Activated T-cell treated with anti-CD3 and anti-CD28 coated beads, Interleukin-2, amount 50 U/mL, for 72 hours (primary cell): ENCODE measurements at places on chromosomes 2 and 18.
A peak's percentile ranks its signal among the peaks of the same experiment; 100 is the strongest.

- no peak for DNase-seq
Observed at GRCh38 chr18:42182728-42183700, 228.0 kb downstream of the PIK3C3 start.

- DNase-seq, result no peak
Observed at GRCh38 chr18:5824370-5824984, 70.8 kb downstream of the TMEM200C start.

- DNase-seq, result no peak
Observed at GRCh38 chr2:45134726-45135125, 125.5 kb upstream of the SIX2 start.

- no peak for DNase-seq
Observed at GRCh38 chr2:165067643-165068486, 112.5 kb upstream of the SLC38A11 start.

DNA sequence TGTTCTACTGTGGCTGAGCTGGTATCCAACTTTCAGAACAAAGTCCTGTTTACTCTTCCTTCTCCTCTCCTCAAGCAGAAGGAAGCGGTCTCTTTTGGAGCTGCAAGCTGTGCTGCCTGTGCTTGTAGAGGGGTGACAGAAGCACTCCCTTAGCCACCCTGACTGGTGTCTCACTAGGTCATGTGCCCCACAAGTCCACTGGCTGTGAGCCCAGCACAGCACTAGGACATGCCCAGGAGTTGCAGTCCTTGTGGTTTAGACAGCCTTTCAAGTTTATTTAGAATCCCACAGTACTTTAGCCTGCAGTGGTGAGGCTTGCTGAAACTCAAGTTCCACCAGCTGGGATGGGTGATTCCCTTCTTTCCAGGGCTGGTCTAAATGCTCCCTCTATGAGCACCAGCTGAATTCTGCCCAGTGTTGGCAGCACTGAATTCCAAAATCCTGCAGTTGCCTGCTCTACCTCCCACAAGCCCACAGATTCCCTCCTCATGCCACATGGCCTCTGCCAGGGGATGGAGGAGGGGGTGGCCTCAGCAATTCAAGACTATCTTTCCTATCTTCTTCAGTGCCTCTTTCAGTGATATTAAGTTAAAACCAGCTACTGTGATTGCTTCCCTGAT is 61.2 kb downstream of the CCDC85A start:
- DNase-seq, result no peak

DNA sequence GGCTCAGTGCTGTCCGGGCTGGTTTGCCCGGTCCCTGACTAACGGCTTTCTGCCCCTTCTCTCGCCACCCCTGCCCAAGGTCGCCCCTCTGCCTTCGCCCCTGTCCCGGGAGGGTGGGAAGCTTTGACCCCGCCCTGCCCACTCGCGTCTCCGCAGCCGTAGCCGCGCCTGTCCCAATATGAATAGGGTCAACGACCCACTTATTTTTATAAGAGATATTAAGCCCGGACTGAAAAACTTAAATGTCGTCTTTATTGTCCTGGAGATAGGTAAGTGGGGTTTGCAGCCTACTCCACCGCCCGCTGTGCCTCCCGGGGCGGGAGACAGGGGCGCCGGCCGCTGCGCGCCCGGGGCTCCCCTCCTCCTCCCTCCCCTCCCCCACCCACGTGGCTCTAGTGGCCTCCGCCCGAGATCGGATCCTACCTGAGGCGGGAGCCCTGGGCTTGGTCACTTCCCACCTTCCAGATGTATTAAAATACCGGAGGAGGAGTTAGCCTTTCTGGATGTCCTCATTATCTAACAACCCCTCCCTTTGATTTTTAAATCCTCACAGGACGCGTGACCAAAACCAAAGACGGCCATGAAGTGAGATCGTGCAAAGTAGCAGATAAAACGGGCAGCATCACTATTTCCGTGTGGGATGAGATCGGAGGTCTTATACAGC is 633 bp downstream of the NABP1 start:
- DNase-seq, result no peak

- peak; percentile 72 for DNase-seq
Observed at GRCh38 chr2:239264838-239265651, 135.8 kb downstream of the HDAC4 start.

- peak; percentile 66 for DNase-seq
Observed at GRCh38 chr2:20635675-20636584, 15.0 kb downstream of the HS1BP3 start.

DNA sequence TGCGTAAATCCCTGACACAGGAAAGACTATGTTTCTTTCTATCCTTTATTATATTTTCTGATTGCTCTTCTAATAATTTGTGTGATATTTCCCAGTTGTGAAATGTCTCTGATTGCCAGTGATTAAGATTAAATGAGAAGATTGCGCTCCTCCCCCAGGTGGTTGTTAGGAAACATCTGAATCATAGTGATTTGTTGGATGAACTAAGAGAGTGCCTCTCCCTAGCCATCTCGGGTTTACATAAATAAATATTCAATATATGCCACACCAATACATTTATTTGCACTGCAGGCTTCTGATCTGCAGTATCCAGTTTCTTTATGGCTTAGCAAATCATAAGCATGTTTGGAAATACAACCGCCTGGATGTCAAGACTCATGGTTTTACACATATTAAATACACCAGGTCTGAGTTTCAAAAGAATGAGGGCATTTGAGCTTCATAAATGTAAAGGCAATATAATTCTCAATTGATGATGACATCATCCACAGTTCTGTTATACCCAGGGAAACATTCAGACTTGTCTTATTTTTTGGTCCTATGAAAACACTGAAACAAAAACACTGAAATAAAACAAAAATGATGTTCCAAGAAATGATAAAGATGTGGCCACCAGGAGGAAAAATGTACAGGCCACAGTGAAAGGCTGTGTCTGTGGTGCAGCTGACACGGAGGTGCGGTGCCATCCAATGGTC is 826.7 kb upstream of the ACVR2A start:
- DNase-seq, result no peak

- no peak for DNase-seq
Observed at GRCh38 chr2:228942856-228943255, 328.2 kb downstream of the PID1 start.

GRCh38 chr2:19408592-19408991 is 50.2 kb upstream of the OSR1 start:
- DNase-seq, result no peak

GRCh38 chr2:23487735-23488492 is 102.9 kb downstream of the KLHL29 start:
- peak; percentile 42 for DNase-seq

DNA sequence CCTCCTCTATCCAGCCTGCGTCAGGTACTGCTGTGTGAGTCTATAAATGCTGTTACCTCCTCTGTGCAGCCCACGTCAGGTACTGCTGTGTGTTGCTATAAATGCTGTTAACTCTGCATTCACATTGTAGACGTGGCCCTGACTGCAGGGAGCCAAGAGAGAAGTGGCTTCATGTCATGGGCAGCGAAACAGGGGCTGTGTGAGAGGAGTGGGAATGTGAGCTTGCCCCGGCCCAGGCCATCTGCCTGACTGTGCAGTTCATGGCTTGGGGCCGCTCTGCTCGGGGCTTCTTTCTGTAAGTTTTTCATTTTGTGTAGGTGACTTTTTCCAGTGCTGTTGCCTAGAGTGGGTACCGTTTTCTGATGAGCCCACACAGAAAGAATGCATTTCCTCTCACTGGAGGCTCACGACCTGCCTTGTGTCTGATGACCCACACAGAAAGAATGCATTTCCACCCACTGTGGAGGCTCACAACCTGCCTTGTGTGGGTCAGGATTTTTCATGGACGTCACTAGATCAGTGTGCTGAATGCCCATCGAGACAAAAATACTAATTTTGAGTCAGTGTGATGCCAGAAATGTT is 104.5 kb downstream of the SNTG2 start:
- no peak for DNase-seq

DNA sequence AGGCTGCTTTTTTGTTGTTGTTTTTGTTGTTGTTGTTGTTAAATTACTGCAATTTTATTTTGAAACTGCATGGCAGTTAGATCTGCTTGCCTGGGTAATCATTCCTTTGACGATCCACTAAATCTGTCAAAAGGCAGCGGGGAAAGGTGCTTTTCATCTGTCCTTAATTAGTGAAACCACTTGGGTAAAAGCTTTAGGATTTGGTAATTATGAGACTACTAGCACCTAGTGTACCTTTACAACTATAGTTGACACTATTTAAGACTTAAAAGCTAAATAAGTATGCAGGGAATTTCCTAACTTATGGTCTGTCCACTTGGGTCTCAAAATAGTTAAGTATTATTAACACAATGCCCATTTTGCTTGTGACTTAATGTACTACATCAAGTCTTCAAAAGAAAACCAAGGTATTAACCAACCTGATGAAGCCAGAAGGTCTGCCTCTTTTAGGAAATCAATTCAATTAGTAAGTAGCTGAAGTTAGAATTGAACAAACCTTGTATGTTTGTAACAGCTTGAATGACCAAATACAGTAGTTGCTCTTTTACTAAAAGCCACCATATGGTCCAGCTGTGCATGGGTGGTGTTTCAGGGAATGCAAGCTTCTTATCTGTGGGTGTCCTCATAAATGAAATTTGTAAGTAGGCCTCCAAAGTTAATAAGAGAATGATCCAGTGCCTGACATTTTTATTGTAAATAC is 44.8 kb downstream of the NAB1 start:
- DNase-seq, result no peak

DNA sequence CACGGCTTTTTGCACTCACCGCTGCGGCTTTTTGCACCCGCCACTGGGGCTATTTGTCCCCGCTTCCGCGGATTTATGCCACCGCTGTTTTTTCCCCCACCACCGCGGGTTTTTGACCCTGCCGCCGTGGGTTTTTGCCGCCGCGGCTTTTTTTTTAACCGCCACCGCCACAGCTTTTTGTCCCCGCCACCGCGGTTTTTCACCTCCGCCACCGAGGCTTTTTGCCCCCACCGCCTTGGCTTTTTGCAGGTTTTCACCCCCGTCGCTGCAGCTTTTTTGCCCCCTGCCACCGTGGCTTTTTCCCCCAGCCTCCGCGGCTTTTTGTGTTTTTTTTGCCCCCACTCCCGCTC is 2796.7 kb upstream of the TEKT4 start:
- no peak for DNase-seq

DNA sequence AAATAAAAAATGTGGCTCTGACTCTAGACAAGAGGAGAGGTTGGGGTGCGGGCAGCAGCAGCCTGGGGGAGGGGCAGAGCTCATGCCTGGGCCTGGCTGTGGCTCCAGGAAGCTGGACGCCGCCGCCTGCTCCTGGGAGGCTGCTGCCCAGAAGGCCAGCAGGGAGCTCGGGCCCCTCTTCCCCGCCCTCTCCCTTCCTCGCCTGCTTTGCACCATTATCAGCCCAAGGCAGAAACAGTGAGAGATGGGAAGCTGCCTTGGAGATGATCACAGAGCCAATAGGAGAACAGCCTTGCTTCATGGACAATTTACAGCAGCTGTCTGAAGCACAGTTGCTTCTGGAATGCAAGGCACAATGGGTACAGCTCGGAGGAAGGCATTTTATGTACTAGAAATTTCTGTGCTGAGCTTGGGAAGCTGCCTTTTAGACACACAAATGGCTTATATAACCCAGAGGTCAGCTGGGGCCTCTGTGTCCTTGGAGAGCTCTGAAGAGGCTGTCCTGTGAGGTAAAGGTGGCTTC is 55.3 kb upstream of the AFF3 start:
- DNase-seq, result no peak

- peak; percentile 80 for DNase-seq
Observed at GRCh38 chr2:191115391-191115790, 35.4 kb downstream of the STAT4 start.

GRCh38 chr2:174120346-174120745 is 128.0 kb downstream of the OLA1 start:
- DNase-seq, result peak; percentile 68

DNA sequence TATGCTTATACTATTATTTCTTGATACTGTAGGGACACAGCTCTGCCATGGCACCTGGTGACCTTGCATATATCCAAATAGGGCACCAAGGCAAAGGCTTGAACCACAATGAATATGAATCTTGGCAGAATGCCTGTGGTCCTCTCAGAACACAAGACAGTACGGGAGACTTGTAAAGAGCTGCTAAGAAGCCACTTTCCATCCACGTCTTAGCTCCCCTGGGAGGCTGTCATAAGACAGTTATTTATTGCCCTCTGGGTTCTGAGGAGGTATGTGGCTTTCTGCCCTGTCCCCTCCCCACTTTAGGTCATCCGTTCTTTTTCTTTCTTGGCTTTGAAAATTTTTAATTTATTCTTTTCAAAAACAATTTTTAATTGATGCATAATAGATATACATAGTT is 29.8 kb upstream of the MRPL33 start:
- no peak for DNase-seq

GRCh38 chr2:188235364-188235763 is 56.3 kb upstream of the GULP1 start:
- DNase-seq, result peak; percentile 54

- DNase-seq, result no peak
Observed at GRCh38 chr2:104858006-104858978, 4.4 kb downstream of the POU3F3 start.

DNA sequence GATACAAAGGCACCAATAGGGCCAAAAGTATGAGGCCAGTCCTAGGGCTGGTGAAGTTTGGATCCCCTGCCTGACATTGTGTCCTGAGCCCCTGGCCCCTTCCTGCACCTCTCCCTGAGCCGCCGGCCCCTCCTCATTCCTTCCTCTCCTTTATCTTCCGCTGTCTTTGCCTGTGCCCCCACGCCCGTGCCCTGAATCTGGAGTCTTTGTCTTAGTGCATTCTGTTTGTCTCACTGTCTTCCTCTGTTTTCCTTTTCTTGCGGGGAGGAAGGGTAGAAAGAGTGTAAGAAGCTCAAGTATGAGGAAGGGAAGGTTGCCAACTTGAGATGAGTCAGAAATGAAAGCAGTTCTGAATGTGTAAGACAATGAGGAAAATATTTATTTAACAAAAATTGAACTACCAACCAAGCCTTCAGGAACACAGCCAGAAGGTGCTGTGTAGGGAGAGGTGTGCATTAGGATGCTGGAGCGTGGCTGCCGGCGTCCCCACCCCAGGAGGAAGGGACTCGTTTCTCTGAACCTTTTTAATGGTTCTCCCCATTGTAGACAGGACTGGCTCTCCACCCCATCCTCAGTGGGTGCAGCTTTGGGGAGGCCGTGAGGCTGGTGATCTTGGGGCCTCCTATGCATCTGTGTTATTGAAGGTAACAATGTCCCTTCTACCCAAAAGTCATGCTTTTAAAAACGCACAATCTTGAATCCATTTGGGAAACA is 133.1 kb downstream of the NEDD4L start:
- no peak for DNase-seq

GRCh38 chr2:148813603-148814065 is 61.4 kb upstream of the KIF5C start:
- DNase-seq, result peak; percentile 87

- DNase-seq, result no peak
Observed at GRCh38 chr2:120856421-120856862, 120.8 kb downstream of the GLI2 start.

DNA sequence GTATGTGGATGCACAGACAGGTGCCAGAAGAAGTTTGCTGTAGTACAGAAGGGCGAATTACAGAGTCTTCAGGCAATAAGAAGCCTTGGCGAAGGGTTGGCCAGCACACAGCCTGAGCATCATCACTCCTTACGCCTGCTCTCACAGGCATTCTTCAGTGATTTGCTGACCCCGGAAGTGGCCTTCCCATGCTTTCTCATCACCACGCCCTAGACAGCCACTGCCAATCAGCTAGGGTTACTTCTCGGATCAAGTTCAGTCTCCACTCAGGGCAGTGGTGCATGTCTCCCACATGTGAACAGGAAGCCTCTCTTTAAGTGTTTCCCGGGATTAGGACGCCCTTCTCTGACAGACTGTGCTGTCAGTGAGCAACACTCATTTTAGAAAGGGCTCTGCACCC is 81.8 kb downstream of the C1QL2 start:
- no peak for DNase-seq

- no peak for DNase-seq
Observed at GRCh38 chr2:37619230-37619958, 52.0 kb downstream of the CDC42EP3 start.

GRCh38 chr2:148493822-148494563 is 150.6 kb upstream of the EPC2 start:
- no peak for DNase-seq
